Ascending aorta (tissue), 2 donors: ENCODE measurements at places on chromosomes 5 and 9. TPM values are rescaled to one million over a fixed set of nuclear protein-coding genes. Genes with fewer than 3 reads are reported as not detected.

Gene FLT4
- 53.5 TPM for total RNA-seq

Gene C5orf58
- total RNA-seq, result not detected

Gene FOCAD
- total RNA-seq, result 64.3 TPM

Gene CARTPT
- total RNA-seq, result 12.7 TPM

Gene IFNK
- total RNA-seq, result not detected

Gene CATSPER3
- not detected for total RNA-seq

Gene PDZD2
- total RNA-seq, result 8.1 TPM

Gene CDX1
- not detected for total RNA-seq

Gene NME5
- total RNA-seq, result not detected
